ENCODE measurements at places on chromosomes 5 and 9.

- no peak for DNase-seq
Observed at GRCh38 chr9:127927988-127928675, 2.4 kb downstream of the PIP5KL1 start.

GRCh38 chr5:171424726-171425125 lies 5.3 kb downstream of the FGF18 start:
- no peak for DNase-seq

GRCh38 chr5:78221964-78222451 lies 72.5 kb downstream of the AP3B1 start:
- DNase-seq = no peak

GRCh38 chr5:143063175-143063970 lies 293.2 kb downstream of the ARHGAP26 start:
- no peak for DNase-seq

- no peak for DNase-seq
Observed at GRCh38 chr5:57277085-57277484, 103.2 kb downstream of the GPBP1 start.

DNA sequence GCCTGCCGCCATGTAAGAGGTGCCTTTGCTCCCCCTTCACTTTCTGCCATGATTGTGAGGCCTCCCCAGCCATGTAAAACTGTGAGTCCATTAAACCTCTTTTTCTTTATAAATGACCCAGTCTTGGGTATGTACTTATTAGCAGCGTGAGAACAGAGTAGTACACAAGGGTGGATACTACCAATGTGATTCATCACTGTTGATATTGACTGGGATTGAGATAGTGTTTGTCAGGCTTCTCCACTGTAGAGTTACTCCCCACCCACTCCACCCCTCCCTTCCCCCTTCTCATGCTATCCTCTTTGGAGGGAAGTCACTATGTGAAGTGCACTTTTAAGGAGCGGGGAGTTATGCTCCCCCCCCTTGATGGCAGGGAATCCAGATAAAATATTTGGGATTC lies 11.4 kb upstream of the CRHBP start:
- no peak for DNase-seq

GRCh38 chr5:148739023-148739422 lies 84.7 kb upstream of the HTR4 start:
- no peak for DNase-seq

DNA sequence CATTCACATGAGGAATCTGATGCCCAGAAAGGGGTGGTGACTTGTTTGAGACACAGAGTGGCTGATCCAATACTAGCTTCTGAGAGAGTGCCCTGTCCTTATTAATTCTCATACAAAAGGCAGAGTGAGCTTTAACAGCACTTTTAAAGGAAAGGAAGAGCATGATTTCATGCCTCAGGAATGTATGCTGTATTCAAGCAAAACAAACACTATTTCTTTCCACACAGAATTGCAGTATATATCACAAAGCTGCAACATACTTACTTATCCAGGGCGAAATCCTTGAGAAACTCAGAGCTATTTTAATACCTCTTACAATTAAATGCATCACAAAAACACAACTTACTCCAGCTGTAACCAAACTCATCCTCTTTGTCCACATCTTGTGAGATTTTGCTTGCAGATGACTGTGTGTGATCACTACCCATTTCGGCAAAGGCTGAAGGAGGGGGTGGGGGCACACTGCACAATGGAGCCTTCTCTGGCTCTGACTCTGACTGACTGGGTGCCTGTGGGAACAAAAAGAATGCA lies 139.8 kb downstream of the MPDZ start:
- DNase-seq = no peak

DNA sequence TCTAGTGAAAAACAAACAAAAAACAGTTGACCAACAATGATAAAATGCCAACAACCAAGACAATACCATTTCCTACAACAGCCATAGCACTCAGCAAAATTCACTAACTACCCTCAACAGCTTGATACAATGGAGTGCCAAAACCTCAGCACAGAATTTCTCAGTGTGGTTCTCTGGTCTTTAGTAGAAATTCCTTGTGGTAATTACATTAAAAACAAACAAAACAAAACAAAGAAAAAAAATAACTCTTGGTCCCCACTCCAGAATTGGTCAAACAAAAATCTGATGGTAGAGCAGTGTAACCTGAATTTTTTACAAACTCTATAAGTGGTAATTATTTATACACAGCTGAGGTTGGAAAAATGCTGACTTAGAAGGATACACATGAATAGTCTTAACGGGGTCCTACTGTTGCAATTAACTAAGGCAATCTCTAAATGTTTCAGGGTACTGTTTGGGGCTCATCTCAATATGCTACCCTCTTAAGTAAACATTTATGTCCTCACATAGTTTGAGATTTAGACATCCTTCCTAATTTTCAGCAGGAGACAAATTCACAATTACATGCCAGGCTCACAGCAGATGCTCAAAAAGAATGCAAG lies 13.8 kb downstream of the CSNK1A1 start:
- no peak for DNase-seq

DNA sequence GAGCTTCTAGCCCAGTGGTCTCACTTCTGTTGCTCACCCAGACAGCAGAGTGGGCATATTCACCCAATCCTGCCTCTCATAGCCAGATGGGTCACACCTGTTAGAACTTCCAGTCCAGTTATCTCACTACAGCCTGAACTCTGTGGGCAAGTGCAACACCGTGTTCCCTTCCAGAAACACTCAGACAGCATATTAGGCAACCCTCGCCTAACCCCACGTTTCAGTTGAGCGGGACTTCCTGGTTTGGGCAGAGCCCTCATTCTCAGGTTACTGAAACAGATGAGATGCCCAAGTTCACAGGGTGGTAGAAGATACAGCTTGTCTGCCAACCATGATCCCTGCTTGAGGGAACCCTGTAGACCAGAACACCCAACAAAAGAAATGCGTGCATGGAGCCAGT lies 538.2 kb downstream of the CYLC2 start:
- DNase-seq = no peak

DNA sequence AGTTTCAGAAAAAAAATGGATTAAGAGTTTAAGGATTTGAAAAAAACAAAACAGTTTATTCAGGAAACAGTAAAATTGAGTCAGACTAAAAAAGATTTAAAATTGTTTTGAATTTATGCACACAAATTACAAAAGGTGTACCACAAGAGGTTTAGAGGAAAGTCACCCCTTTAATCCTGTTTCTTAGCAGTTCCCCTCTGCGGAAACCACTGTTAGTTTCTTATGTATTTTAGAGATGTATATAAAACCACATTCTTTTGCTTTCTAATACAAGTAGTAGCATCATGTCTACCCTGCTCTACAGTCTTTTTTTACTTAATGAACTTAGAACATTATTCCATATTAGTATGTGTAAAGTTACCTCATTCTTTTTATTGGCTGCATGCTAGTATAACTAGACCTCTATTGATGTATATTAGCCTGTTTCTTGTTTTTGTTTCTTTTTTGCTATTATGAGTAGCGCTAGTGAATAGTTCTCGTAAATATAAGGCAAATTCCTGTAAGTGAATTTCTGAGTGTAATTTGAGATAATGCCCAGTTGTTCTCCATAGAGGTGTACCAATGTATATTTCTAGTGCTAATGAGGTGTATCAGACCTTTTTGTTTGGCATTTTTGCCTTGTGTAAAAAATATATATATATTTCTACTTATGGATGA lies 20.0 kb downstream of the GPBP1 start:
- DNase-seq = no peak

GRCh38 chr5:119470105-119470763 lies 17.9 kb downstream of the HSD17B4 start:
- DNase-seq = no peak

DNA sequence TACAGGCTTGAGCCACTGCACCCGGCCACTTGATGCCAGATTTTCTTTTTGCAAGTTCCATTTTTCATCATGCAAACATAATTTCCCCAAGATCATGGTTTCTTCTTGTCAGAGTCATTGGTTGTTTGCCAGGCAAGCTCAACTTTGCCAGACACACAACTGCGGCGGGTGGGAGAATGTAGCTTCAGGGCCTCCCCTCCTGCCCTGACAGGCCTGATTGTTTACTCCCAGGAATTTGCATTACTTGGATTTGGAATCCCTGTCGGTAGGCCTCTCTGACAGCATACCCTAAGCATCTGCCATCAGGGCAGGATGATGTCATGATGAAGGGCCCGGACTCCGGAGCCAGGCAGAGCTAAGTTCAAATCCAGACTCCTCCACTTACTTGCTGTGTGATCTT lies 15.1 kb downstream of the RPS14 start:
- DNase-seq = no peak

DNA sequence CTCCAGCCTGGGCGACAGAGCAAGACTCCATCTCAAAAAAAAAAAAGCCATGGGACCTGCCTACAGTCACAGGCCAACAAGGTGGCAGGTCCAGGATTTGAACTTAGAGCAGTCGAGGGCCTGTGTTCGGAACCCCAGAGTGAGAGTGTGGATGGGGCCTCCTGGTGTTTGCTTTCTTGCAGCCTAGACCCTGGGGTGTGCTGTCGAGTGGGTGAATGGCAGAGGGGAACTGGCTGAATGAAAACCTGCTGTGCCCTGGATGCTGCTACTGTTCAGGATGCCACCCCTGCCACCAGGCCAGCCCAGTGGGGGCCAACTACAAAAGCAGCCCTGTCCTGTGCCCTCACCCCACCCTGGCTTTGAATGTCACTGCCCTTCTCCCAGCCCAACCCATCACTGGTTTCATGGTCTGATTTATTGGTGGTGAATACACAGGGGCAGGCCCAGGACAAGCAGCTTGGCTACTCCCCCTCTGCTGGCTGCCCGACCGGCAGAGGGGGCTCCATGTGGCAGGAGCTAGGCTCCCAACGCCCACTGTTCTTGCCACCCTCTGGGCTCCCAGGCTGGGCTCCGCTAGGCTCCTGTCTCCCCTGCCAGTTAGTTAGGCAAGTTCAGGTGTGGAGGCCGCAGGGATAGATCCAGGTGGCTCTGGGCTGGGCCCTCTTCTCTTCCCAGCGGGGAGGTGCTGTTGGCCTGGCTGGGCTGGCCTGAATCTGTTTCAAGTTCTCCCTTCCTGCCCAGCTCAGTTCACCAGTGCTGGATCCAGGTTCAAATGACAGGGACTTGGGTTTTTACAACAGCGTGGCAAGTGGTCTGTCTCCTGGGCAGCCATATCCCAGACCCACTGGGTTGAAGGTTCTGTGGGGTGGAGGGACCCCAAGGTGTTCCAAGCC lies 12.2 kb downstream of the FPGS start:
- DNase-seq = no peak

GRCh38 chr9:33817327-33818166 lies 587 bp downstream of the UBE2R2 start:
- DNase-seq = peak; percentile 35

DNA sequence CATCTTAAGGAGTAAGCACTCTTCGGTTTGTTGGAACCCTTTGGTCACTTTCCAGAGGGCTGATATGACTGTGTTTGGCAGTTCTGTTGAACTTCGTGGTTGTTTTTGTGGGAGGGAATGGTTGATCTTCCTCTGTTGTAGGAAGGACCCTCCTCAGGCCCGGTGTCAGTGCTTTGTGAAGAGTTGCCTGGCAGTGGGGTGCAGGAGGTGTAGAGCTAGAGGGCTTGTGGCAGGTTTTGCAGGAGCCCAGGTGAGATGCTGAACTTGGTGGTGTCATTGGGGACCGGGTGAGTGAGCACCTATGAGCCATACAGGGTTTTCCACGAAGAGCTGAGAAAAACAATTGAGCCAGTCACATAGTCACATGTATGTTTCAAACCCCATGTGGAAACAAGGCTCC lies 27.2 kb downstream of the SECISBP2 start:
- no peak for DNase-seq

GRCh38 chr9:14313951-14314423 lies at the start of gene NFIB:
TSS of gene NFIB (minus strand) at chr9:14314141. CDS start at chr9:14313511, 630 bp downstream.
- DNase-seq = no peak

GRCh38 chr9:15977438-15977837 lies 424.6 kb downstream of the CCDC171 start:
- no peak for DNase-seq

- no peak for DNase-seq
Observed at GRCh38 chr9:130319300-130319699, 53.7 kb downstream of the HMCN2 start.

- DNase-seq = no peak
Observed at GRCh38 chr5:154384480-154385235, 61.1 kb upstream of the SAP30L start.

DNA sequence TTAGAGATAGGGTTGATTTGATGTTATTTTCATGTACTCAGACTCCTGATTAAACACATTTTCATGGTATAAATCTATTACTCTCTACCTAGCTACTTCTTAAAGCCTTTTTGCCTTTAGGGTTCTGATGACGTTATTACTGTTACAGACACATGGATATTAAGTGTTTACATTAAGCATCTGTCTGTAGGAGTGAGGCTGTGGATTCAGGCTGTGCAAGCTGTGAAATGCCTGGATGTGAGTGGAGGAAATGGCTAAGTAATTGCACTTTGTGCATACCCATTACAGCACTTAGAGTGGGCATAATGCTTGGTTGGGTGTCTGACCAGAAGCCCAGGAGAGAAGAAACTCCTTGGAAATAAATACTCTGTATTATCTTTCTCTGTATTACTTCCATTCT lies 186.8 kb downstream of the SNX18 start:
- no peak for DNase-seq

- no peak for DNase-seq
Observed at GRCh38 chr9:128206484-128206883, 3.3 kb downstream of the DNM1 start.

DNA sequence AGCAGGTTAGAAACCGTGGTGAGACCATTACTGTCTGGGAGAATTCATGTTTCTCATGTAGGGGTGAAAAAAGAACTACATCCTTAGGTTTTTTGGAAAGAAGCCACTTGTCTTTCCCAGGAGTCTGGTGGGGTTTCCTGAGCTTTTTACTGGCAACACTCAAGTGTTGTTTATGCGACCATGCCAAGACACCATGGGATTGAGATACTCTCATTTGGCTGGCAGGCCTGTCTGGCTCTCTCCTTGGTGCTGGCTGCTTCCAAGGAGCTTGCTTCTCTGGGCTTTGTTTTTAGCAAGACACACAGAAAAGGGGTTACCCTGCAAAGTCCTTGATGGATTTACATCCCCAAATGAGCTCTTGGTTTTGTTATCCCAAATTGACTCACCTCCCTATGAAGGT lies 80.9 kb upstream of the ISL1 start:
- DNase-seq = no peak

DNA sequence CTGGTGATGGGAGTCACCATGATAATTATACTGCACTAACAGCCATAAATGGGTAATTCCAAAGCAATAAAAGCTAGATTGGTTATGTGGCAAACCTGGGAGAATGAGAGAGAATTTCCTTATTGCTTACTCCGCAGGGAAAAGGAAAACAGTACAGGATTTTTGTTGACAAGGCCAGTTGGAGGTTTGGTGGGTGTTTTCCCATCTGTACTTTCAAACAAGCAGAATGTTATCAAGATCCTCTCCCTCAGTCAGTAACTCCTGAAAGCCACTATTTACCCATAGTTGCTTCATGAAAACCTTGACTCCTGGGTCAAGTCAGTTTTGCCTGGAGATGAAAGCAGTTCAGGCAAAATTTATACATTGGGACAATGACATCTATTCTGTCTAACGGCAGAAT lies 26.4 kb downstream of the IL9 start:
- DNase-seq = no peak

- DNase-seq = no peak
Observed at GRCh38 chr9:21294904-21295538, 10.1 kb downstream of the IFNA5 start.
